ENCODE measurements at places on chromosomes 2 and 18.

DNA sequence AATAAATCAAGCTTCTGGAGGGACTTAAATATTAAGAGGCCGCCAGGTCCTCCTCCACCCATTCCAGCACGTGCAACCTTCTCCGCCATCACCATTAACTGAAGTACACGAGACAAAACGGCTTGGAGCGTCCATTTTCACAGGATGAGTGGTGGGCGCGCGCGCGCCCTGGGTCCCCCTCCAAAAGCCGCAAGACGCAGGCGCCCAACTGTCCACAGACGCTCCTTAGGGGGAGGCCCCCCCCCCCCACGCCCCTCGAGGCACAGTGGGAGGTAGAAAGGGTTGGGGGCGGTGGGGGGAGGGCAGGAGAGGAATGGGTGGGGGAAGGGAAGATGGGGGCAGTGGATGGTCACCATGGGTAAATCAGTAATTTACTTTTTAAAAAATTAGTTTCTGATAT lies 10.5 kb upstream of the STAMBP start:
- DNase-seq: no peak

GRCh38 chr2:196914867-196915460 lies 11.5 kb downstream of the PGAP1 start:
- no peak for DNase-seq

GRCh38 chr2:111707700-111708099 lies 176.3 kb downstream of the ANAPC1 start:
- DNase-seq: no peak

DNA sequence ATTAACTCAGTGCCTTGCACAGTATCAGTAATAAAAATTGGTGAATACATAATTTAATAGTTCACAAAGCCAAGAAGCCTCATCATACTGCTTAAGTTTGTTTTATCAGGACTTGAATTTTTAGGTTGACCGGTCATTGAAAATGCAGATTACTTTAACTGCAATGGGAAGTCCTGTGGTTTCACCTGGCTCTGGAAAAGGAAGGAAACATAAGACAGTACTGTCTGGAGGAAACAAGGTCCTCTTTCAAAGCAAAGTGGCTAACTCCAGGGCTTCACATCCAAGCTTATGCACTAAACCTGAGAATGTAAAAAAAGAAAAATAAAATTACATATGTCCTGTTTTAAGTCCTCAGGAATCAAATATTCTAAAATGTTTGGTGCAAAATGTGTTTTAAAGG lies 119.7 kb downstream of the DLGAP1 start:
- no peak for DNase-seq

DNA sequence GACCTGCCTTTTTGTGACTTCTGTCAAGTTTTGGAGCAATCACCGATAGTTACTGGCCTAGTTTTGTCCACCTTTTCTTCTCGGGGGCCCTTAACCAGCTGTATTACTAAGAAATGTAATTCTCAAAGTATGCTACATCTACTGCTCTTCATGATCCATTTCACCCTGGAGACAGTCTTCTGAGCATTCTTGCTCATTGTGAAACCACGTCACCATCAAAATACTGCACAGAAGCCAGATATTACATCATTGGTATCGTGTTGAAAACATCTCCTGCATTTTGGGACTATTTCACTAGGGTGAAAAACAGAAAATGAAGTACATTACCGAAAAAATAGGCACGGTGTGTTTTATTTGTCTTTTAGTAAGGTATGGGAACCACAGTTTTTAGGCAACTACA lies 11.7 kb downstream of the LYPD6B start:
- DNase-seq: no peak
